ENCODE measurements at places on chromosomes 5 and 9.

- peak; percentile 76 for DNase-seq
- no peak overlapping the region for H3K27ac ChIP-seq
- H3K4me1 ChIP-seq, result no peaks in the 10 kb centered on the region
- H3K36me3 ChIP-seq, result peaks cover 5% of the 10 kb centered on the region
- no peak overlapping the region for H3K4me3 ChIP-seq
Observed at GRCh38 chr5:176658007-176658599, 10.8 kb downstream of the TSPAN17 start.

DNA sequence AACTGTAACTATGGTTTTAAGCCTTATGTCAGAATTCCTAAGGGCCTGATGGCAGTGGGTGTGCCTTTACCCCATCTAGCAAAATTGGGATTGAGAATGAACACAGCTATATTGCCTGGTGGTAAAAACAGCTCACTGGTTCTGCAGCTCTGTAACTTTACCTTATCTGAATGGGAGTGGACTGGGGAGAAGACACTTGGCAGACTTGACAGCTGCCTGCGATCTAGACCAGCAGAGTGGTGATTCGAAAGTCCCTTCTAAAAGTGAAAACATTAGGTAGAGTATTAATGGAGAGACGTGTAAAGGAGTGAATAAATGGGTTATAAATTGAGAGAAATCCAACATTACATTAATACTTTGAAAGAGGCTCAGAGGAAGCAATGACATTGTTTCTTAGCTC lies 289.1 kb upstream of the EDIL3 start:
- H3K36me3 ChIP-seq, result no peaks in the 10 kb centered on the region
- H3K4me1 ChIP-seq, result no peaks in the 10 kb centered on the region
- DNase-seq, result no peak
- H3K27me3 ChIP-seq, result no peaks in the 10 kb centered on the region

DNA sequence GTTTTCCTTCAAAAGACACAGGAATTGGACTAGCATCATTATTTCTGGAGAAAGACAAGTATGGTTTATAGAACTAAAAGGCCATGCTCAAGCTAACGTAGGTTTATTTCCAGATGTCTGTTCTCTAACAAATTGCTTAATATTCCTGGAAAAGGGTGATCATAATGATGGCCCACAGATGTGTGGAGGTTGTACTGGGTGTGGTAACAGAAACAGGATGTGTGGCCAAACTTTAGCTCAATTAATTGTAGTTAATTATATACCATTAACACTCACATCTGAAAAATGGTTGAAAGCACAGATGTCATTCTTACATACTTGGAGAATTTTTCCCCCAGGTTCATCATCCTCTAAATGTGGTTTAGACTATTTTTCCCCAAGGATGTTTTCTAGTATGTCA lies 292.7 kb upstream of the RASA1 start:
- no peak overlapping the region for H3K4me3 ChIP-seq
- no peak overlapping the region for H3K27ac ChIP-seq
- H3K27me3 ChIP-seq, result no peaks in the 10 kb centered on the region
- DNase-seq, result no peak

GRCh38 chr9:34559624-34560455 lies 29.7 kb downstream of the CNTFR start:
- H3K4me3 ChIP-seq, result no peak overlapping the region
- H3K27me3 ChIP-seq, result no peaks in the 10 kb centered on the region
- H3K36me3 ChIP-seq, result no peaks in the 10 kb centered on the region
- no peak for DNase-seq
- no peaks in the 10 kb centered on the region for H3K4me1 ChIP-seq

- no peak overlapping the region for H3K27ac ChIP-seq
- H3K27me3 ChIP-seq, result no peaks in the 10 kb centered on the region
- no peaks in the 10 kb centered on the region for H3K4me1 ChIP-seq
- no peak overlapping the region for H3K4me3 ChIP-seq
Observed at GRCh38 chr5:90191352-90192045, 218.1 kb downstream of the CETN3 start.

GRCh38 chr5:109560554-109560953 lies 129.2 kb upstream of the MAN2A1 start:
- no peak overlapping the region for H3K4me3 ChIP-seq
- H3K4me1 ChIP-seq, result no peaks in the 10 kb centered on the region
- no peaks in the 10 kb centered on the region for H3K27me3 ChIP-seq
- H3K27ac ChIP-seq, result no peak overlapping the region

GRCh38 chr5:6540111-6540827 lies 91.6 kb downstream of the UBE2QL1 start:
- H3K4me3 ChIP-seq, result no peak overlapping the region
- H3K36me3 ChIP-seq, result no peaks in the 10 kb centered on the region
- H3K27ac ChIP-seq, result no peak overlapping the region
- DNase-seq, result no peak
- no peaks in the 10 kb centered on the region for H3K27me3 ChIP-seq
- H3K4me1 ChIP-seq, result no peaks in the 10 kb centered on the region
